Heart right ventricle (tissue), 16 donors: ENCODE measurements at places on chromosomes 2 and 18.

DNA sequence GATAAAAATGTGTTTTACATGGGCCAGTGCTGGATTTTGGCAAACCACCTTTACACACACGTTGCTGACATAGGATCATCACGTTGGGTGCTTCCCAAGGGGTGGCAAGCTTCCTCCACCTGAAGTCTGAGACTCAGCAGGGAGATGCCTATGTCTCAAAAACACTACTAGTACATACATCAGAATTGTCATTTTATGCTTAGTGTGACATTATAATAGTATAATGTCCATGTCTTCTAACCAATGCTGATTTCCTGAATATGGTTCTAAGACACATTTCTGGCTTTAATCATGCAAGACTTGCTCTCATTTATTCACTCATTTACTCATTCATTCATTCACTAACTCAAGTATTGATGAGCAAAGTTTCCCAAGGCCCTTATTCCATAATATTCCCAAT is 322.3 kb downstream of the LNPK start:
- no peak for DNase-seq

DNA sequence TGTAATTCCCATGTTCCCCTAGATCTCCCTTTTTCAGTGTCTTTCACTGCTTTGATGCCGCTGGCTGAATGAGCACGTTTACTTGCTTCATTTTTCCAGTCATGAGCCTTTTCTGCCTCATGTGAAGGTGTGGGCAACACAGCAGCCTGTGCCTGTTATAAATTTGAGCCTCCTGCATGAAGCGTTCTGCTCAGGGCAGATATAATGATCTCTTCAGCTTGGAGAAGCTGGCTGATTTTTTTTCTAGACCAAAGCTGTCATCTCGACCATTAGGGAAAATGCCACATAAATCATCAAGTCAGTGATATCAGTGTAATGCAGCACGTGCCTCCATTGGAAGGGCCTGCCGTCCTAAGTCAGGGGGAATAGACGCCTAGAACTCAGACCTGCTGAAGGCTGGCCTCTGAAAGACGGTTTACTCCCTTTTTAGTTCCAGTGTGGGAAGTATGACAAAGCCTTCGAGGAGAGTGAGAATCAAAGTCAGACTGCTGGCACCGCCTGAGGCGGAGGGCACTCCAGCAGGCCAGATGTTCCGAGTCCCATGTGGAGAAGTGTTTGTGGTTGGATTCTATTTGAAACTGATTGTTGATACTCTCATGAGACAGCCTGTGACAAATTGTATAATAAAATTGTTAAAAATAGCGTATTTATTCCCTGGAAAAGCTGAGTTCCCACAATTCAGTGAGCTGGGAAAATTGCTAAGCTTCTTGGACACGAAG is 196.5 kb downstream of the MYO1B start:
- peak; percentile 33 for DNase-seq

DNA sequence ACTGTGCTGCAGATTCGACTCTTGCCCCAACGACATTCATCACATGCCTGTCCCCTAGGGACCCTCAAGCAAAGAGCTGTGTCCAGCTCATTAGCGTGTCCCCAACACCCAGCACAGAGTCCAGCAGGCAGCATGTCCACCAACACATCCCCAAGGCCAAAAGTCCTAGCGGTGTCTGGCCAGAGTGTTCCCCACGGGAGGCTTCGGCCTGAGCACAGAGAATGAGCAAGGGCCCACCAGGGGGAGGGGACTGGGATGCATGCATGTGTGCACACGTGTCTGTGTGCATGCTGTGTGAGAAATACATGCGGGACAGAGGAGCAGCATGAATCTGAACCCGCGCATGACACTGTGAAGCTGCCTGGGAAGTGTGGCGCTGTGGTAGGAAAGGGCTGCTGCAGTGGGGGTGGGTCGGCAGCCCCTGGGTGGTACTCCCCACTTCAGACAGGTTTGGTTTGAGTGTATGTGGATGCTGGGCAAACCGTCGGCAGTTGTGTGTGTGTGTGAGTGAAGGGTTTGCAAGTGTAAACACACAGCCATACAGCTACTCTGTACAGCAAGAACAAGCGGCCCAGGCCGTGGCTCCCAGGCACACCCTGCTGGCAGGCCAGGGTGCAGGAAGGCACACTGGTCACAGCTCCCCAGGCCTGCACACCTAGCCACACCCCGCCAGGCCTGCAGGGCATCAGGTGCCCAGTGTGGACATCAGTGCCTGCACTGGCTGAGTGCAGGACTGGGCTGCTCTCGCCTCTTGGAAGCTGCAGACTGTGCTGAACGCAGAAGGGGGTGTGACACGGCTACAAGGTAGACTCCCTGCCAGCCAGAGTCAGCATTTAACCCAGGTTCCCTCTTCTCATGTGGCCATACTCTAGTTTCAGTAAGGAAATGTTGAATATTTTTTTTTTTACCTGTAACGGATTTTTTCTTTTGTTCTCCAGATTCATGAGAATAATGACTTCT is 19.5 kb upstream of the HES6 start:
- DNase-seq: no peak

DNA sequence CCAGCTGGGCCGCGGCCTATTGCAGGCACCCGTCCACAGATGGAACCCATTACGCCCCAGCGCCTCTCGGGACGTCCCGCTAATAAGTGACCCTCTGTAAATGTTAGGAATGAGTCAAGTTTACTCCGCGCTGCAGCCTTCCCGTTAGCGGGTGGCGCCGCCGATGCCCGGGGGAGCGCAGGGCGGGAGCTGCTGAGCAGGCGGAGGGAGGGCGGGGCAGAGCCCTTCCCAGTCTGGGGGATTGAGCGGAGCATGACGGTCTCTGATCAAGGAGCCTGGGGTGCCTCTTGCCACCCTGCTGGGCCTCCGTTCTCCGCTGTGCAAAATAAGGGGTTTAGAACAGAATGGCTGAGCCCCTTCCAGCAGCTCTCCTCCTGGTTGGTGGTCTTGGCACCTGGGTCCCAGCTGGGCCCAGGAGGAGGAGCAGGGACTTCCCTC is 10.5 kb downstream of the CROCC2 start:
- peak; percentile 76 for DNase-seq

GRCh38 chr2:67065046-67065445 is 332.1 kb upstream of the ETAA1 start:
- DNase-seq: no peak

- no peak for DNase-seq
Measured at GRCh38 chr2:37321029-37321682, 3.5 kb downstream of the PRKD3 start.

DNA sequence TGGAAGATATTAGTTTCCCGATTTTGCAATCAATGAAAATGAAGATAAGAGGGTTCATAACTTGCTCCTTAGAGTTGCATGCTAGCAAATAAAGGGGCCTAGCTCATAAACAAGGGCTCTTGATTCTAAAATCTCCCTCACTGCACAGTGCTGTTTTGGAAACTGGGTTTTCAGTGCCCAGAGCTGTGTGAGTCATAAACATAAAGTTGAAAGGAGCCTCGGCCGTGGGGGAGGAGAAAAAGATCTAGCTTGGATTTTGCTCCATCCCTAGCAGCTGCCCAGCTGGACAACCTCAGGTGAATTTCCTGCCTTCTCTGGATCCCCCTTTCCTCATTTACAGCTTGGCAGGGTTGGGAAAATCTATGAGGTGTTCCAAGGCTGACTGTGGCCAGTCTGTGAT is 42.5 kb downstream of the LYPD1 start:
- no peak for DNase-seq

GRCh38 chr2:223649554-223650533 is 47.7 kb upstream of the SCG2 start:
- no peak for DNase-seq

GRCh38 chr18:13543811-13544732 is 182.3 kb downstream of the FAM210A start:
- no peak for DNase-seq

DNA sequence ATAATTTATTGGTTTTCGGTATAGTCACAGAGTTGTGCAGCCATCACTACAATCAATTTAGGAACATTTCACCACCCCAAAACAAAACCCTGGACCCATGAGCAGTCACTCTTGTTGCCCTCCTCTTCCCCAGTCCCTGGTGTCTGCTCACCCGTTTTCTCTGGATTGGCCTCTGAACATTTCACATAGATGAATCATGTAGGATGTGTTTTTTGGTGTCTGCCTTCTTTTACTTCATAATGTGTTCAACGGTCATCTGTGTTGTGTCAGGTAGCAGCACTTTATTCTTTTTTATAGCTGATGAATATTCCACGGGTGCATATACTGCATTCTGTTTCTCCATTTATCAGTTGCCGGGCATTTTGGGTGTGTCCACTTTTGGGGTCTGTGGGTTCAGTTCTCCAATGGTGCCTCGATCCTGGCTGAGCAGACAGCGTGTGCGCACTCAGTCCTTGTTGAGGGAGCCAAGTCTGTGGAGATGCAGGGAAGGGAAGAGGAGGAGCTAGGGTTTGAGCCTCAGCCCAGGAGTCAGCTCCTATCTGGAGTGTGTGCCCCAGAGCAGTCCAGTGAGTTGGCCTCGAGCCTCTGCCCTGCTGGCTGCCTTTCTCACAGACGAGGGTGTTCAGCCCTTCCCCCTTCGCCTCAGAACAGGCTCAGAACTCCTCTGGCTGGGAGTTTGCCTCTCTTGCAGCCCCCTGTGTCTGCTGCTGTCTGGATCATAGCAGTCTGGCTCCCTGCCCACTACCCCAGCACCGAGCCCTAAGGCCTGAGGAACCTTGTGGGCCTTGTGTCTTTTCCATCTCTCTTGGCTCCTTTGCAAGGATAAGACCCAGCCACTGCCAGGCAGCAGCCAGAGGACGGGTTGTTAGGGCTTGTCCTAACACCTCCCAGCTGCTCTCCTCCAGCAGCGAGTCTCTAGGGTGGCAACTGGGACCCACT is 18.0 kb downstream of the C2orf74 start:
- DNase-seq: peak; percentile 80

- DNase-seq: no peak
Measured at GRCh38 chr2:174738841-174739240, 25.4 kb downstream of the CHRNA1 start.

- DNase-seq: no peak
Measured at GRCh38 chr18:70263336-70263735, 25.5 kb upstream of the SOCS6 start.

DNA sequence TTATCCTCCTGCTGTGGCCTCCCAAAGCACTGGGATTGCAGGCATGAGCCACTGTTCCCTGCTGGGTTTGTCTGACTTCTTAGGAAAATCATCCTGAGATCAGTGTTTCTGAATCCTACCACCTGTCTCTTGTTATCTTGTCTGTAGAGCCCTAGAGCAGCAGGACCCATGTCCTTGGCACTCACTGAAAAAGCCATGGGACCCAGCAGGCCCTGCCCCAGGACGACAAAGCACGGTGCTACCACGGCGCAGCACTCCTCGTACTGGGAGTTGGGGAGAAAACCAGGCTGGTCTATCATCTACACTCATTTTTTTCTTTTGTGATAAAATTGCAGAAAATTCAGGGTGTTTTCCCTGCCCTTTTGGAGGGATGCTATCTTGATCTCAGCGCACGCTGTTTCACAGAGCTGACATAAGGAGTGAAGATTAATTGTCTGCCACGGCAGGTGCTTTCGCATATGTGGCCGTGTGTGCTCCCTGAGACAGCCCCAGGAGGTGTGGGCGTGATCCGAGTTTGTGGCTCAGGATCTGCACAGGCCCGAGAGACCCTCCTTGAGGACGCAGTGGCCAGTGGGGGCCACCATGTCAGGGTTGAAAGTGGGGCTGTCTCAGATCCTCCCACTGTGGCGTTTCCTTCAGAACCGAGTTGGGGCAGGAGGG is 179.1 kb downstream of the LDLRAD4 start:
- DNase-seq: no peak

GRCh38 chr2:1927896-1928568 is 183.7 kb upstream of the PXDN start:
- DNase-seq: no peak

GRCh38 chr2:240930631-240931318 is 24.6 kb downstream of the CROCC2 start:
- no peak for DNase-seq

DNA sequence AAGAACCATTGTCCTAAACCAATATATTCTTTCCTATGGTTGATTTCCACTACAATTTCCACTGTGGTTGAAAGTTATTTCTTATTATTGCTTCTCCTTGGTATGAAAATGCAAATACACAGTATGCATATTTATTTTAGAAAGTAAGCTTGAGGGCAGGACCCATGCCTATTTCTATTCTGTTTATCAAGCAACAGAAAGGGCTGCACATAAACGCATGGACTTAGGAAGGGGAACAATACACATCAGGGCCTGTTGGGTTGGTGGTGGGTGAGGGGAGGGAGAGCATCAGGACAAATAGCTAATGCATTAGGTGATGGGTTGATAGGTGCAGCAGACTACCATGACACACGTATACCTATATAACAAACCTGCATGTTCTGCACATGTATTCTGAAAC is 20.7 kb downstream of the SLC4A3 start:
- no peak for DNase-seq

- DNase-seq: no peak
Measured at GRCh38 chr18:29003194-29003593, 826.3 kb upstream of the CDH2 start.

GRCh38 chr2:48901015-48901343 is 145.5 kb upstream of the LHCGR start:
- DNase-seq: no peak

- DNase-seq: no peak
Measured at GRCh38 chr18:10775026-10775425, 249.2 kb downstream of the NAPG start.

GRCh38 chr18:9673296-9674251 is 34.5 kb upstream of the RAB31 start:
- no peak for DNase-seq

DNA sequence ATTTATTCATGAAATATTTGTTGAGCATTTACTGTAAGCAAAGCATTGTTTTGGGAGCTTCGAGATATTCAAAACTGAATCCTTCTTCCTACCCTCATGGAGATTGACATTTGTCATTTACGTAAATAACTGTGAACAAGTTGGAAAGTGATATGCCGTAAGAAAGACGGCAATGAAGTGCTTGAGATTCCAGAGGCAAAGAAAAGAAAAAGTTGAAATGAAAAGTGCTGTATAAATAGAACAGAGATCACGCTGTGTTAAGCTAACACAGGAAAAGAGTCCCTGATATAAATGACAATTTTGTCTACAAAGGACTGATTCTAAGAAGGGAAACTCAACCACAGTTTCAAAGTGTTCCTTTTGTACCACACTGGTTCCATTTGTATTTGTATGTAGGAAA is 1.8 kb downstream of the CHRNA1 start:
- no peak for DNase-seq

GRCh38 chr18:64380117-64380516 is 231.2 kb upstream of the LINC00305 start:
- no peak for DNase-seq

DNA sequence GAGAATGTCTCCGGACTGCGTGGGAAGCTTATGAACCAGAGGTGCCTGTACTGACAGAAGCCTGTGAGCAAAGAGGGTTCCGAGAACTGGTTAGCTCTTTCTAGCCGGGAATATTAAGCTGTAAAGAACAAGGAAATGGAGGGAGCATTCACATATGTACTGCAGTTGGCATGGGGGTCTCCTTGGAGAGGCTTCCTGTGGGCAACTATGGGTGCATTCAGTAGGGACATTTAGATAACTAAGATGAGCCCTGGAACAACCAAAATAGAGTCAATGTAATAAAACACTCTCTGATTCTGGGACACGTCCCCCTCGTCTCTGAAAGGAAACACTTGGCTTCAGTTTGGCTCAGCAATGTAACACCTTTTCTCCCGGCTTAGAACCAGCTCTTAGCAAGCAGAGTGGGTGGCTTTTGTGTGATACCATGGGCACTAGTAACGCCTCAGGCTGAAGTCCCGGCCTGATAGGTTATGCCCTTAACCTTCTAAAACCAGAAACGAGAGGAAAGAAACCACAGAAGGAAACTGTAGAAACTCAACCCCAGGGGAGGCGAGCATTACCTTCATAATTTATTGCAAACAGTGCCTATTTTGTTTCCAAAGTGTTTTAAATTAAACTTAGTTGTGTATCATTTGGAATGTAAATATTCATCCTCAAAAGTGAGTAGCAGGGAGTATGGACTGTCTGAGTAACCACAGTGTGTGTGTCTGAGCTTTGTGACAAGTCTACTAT is 48.8 kb upstream of the LPIN2 start:
- no peak for DNase-seq
